ENCODE measurements at places on chromosomes 7 and 10.

GRCh38 chr7:146028251-146028750 lies 88.3 kb upstream of the CNTNAP2 start:
- no peak for DNase-seq

DNA sequence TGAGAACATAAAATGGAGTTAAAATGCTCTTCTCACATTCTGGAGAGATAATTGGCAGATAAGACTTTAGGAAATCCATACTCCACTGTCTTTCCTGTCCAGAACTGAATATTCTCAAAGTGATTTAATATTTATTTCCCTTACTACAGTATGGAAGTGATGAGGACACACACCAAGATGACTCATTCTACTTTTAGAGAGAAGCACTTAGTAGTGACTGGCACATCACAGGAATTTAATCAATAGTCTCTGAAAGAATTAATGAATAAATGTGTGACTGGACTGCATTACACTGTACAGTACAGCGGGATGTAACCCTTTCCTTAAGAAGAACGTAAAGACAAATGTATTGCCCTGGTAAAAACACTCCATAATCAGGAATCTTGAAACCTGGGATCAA lies 116.7 kb downstream of the SEMA3E start:
- no peak for DNase-seq

DNA sequence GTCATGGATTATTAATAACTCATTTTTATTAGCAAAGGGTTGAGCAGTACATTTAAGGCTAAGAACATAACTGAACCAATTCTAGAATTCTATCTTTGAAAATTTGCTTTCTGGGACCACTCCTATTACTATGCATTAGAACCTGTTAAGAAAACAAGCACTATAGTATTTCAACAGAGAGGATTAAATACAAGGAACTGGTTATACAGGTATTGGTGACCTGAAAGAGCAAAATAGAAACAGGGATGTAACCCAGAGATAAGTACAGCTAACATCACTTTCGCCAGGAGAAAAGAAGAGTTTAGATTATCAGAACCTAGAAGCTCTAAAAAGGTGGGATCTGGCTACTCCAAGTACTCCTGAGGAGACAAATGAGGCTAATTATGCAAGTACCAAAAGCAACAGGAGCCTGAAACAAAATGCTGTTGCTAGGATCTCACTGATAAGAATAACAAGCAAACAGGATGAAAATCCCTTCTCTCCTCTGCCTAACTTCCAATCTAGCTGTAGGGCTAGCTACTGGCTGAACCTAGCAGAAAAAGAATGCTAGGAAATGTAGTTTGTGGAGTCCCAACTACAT lies 32.1 kb upstream of the ELAPOR2 start:
- DNase-seq: no peak

DNA sequence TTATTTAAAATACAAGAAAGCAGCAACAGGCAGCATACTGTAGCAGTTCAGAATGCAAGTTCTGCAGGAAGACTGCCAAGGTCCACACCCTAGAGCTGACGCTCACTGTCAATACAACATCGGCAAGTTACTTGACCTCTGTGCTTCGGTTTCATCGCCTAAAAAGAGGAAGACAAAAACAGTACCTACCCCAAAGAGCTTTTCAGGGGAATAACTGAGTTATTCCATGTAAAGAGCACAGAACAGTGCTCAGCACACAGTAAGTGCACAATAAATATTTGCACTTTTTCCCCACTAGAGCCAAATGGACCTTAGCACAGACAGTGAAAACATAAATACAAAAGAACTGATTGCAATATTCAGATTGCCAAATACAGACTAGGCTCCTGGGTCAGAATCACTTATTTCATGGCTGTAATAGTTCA lies 88.6 kb downstream of the USP6NL start:
- no peak for DNase-seq

DNA sequence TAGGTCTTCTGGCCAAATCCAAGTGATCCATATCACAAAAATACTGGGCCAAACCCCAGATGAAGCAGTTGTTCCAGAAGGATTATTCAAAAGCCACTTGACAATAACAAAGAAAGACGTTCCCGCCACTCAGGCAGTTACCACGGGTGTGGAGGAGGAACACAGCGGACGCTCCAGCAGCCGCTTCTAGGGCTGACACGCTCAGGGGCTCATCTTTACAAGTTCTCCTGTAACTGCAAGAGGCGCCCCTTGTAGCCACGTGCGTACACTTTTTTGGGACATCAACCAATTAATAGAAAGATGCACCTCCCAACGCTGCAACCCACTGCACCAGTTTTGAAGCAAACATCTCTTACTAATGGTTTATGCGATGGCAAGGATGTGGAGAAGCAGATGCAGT lies 159.4 kb downstream of the GRID1 start:
- DNase-seq: no peak

- DNase-seq: no peak
Observed at GRCh38 chr7:26949319-26949718, 84.9 kb upstream of the SKAP2 start.

DNA sequence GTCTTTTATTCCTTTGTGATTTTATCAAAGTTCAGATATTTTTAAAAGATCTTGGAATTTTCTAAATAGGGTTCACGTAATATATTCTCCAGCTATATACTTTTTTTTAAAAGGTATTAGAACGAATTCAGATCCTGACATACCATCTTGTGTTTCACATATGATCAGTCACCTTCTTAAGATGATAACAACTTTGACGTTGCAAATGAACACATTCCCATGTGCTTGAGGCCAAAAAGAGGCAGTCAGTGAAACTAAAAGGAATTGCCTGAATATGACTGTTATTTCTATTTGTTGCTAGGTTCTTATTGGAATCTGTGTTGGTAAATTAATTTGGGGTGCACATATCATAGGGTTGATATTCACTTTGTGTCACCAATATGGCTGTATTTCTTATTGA lies 310.1 kb downstream of the MDFIC start:
- no peak for DNase-seq

DNA sequence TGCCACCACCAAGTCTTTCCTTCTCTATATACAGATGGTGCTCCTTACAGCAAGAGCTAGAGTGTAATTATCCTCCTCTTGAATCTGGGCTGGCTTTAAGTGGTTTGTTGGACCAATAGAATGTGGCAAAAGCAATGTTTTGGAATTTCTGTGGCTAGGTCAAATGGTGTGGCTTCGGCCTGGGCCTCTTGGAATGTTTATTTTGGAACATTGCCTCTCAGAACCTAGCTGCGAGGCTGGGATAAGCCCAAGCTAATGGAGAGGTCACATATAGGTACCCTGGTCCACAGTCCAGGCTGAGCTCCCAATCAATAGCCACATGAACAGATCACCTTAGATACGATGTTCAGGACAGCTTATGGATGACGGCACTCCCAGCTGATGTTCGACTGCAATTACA lies 556.7 kb downstream of the TYW1 start:
- peak; percentile 11 for DNase-seq

DNA sequence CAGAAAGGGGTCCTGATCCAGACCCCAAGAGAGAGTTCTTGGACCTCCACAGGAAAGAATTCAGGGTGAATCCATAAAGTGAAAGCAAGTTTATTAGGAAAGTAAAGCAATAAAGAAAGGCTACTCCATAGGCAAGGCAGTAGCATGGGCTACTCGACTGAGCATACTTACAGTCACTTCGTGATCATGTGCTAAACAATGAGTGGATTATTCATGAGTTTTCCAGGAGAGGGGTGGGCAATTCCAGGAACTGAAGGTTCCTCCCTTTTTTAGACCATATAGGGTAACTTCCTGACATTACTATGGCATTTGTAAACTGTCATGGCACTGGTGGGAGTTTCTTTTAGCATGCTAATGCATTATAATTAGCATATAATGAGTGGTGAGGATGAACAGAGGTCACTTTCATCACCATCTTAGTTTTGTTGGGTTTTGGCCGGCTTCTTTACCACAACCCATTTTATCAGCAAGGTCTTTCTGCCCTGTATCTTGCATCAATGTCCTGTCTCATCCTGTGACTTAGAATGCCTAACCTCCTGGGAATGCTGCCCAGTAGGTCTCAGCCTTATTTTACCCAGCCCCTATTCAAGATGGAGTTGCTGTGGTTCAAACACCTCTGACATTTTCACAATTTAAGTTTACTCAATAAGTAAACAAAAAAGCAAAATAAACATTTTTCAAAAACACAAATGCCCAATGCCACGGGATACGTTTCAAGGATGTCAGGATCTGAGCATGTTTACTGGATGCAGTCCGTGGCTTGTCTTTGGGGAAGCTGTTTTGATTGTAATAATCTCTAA lies 37.0 kb downstream of the ALOX5 start:
- DNase-seq: no peak

GRCh38 chr7:127396184-127396583 lies 3.7 kb upstream of the ZNF800 start:
- no peak for DNase-seq

DNA sequence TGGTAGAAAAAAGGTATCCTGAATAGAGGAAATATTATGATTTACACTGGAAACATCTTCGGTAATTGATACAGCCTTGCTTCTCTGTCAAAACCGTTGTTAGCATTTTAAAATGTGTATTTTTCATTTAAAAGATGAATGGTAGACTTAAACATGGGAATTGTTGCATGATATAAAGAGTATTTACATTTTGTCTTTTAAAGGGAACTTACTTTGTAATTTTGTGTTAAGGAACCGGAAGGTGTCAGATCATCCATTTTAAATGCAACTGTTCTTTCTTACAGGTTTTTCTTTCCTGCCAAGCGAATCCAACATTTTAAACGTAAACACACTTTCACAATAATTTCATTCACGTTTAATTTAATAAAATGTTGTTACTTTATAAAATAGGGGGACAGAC lies 1.8 kb upstream of the IGF2BP3 start:
- no peak for DNase-seq

Measured in AG10803 (cell line).